ENCODE measurements at places on chromosomes 7 and 10. TPM values are rescaled to one million over a fixed set of nuclear protein-coding genes. Genes with fewer than 3 reads are reported as not detected.

GRCh38 chr10:110151467-110151866 lies 55.9 kb upstream of the MXI1 start:
- no peak for DNase-seq
- peaks cover 68% of the 10 kb centered on the region for H3K27me3 ChIP-seq
- H3K4me3 ChIP-seq, result no peak overlapping the region

DNA sequence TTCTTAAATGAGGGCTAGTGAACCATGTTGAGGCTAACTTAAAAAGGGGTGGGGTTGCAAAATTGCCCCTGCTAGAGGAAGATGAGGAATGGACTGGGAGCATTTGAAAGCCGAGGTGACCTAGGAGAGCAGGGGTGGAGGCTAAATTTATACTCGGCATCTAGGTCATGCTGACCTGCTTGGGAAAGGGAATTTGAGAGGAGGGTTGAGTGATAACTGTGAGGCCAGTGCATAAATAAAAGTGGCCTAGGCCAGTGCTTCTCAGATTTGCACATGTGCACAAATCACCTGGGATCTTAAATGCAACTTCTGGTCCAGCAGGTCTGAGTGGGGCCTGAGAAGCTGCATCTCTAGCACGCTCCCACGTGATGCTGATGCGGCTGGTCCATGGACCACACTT lies 70.4 kb downstream of the CDK1 start:
- no peaks in the 10 kb centered on the region for H3K36me3 ChIP-seq
- no peak overlapping the region for H3K4me3 ChIP-seq
- H3K4me1 ChIP-seq, result no peaks in the 10 kb centered on the region
- no peak overlapping the region for H3K27ac ChIP-seq

DNA sequence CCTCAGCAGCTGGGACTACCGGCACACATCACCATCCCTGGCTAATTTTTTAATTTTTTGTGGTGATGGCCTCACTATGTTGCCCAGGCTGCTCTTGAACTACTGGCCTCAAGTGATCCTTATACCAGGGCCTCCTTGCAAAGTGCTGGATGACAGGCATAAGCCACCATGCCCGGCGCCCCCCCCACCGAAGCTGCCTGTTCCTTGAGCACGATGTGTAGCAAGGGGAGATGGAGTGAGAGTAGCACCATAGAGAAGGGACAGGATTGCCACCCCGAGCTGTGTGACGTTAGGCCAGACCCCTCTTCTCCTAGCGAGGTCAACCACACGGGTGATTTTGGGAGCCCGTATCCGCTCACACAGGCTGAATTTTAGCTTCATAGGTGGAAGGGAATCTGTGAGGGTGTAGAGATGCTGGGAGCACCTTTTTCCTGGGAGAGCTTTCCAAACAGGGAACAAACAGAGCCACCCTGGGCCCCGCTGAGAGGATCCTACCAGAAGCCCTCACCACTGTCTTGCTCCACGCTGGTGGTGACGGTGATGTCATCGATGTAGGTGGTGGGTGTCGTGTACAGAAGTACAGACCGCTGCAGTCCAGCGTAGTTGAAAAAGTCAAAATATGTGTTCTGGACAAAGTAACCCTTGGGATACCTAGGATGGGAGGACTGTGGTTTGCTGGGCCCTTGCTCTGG lies 3.0 kb downstream of the GUSB start:
- H3K36me3 ChIP-seq, result peaks cover 22% of the 10 kb centered on the region
- no peaks in the 10 kb centered on the region for H3K27me3 ChIP-seq
- H3K4me3 ChIP-seq, result no peak overlapping the region
- peak overlapping the region; percentile 25 for H3K27ac ChIP-seq
- H3K4me1 ChIP-seq, result peaks cover 15% of the 10 kb centered on the region
- no peak for DNase-seq

Gene ACSL5
- 57.8 TPM for total RNA-seq

- H3K27me3 ChIP-seq, result peaks cover 13% of the 10 kb centered on the region
- H3K36me3 ChIP-seq, result no peaks in the 10 kb centered on the region
- H3K4me3 ChIP-seq, result no peak overlapping the region
- peaks cover 4% of the 10 kb centered on the region for H3K4me1 ChIP-seq
- DNase-seq, result no peak
Observed at GRCh38 chr10:110405380-110405779, 92.3 kb upstream of the DUSP5 start.

Gene ATRNL1
- total RNA-seq, result 0.12 TPM

- H3K4me1 ChIP-seq, result peaks cover 8% of the 10 kb centered on the region
- DNase-seq, result no peak
- no peaks in the 10 kb centered on the region for H3K36me3 ChIP-seq
- no peak overlapping the region for H3K27ac ChIP-seq
- H3K27me3 ChIP-seq, result peaks cover 30% of the 10 kb centered on the region
Observed at GRCh38 chr10:59360605-59361405, 1.5 kb downstream of the FAM13C start.

DNA sequence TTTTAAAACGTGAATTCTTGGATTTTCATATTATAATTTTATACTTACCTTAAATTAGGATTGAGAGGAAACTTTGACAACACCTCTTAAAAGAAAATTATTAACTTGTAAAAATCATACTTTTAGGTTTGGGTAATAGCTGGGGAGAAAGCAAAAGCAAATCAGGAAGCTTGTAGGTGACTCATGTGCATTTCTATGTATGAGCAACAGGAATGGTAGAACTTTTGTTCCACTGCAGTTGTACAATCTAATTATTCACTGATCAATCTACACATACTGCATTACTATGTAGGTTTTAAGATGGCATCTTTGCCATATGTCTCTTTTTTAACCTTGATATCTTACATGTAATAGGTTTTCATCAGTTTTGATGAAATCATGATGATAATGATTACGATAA lies 223.2 kb downstream of the PRKG1 start:
- H3K27me3 ChIP-seq, result no peaks in the 10 kb centered on the region
- no peak overlapping the region for H3K4me3 ChIP-seq
- no peaks in the 10 kb centered on the region for H3K4me1 ChIP-seq
- no peaks in the 10 kb centered on the region for H3K36me3 ChIP-seq
- H3K27ac ChIP-seq, result no peak overlapping the region
- no peak for DNase-seq

- peaks cover 10% of the 10 kb centered on the region for H3K27me3 ChIP-seq
- no peak for DNase-seq
Observed at GRCh38 chr7:106345421-106346166, 60.8 kb upstream of the NAMPT start.

DNA sequence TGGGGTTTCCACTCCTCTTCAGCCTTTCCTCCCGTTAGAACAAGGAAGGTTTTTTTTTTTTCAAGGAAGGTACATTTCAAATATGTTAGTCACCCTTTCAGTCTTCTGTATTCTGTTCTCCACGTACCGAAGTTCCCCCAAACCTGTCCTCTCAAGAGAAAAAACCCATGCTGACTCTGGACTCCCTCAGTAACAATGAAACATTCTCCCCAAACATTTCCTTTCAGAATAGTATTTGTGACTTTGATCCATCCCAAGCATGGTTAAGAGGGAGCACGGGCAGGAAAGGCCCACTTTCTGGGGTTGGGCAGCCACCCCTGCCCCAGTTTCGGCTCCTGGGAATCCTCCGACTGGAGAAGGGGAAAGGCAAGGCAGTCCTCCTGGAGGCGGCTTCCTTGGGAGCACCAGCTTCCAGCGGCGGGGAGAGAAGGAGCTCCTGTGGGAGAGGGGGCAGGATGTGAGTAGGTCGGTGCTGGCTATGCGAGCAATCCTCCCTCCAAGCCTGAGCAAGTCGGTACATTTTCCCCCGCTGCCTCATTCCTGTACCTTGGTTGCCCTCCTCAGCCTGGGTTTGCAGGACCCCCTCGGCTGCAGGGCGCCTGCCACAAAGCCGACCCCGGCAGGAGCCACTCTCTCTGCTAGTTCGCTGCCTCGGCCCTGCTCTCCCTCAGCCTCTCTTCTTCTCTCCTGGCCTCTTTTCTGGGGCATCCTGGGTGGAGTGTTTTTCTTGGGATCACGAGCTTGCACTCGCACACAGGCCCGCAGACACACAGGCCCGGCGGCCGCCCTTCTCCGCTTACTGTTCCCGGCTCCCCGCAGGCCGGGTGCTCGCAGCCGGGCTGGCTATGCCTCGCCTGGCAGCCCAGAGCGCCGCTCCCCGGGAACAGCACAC lies 2.1 kb upstream of the HOXA1 start:
- DNase-seq, result no peak
- peaks cover 17% of the 10 kb centered on the region for H3K36me3 ChIP-seq
- peaks cover 29% of the 10 kb centered on the region for H3K4me1 ChIP-seq
- H3K27ac ChIP-seq, result no peak overlapping the region

Gene SPOCK2
- total RNA-seq, result 423 TPM

Gene HECW1
- not detected for total RNA-seq

DNA sequence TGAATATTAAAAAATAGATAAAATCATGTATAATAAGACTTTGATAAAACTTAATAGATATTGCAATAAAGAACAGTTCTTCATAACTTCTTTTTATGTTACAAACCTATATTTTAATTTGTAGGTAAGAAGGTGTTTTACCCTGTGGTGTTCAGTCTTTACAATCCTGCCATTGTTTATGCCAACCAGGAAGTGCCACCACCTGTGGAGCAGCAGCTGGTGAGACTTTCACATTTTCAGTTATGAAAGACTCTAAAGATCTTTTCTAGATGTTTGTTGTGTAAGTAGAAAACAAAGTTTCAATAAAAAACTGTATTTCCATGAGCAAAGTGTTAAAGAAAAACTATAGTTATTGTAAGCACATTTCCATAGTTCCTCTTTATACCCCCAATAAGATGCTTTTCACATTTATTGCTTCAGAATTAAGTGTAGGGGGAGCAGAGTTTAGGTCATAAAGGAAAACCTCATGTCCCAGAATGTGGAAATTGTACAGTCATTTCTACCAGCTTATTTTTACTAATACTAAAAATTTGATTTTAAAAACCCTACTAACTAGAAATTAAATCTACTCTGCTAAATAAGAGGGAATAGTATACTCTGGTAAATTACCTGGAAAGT lies 28.7 kb downstream of the CSGALNACT2 start:
- no peak overlapping the region for H3K4me3 ChIP-seq
- peaks cover 28% of the 10 kb centered on the region for H3K4me1 ChIP-seq
- no peak overlapping the region for H3K27ac ChIP-seq
- DNase-seq, result no peak

Gene ZNF316
- total RNA-seq, result 31.5 TPM

Gene TRPV5
- total RNA-seq, result not detected

Gene PRSS37
- total RNA-seq, result not detected

DNA sequence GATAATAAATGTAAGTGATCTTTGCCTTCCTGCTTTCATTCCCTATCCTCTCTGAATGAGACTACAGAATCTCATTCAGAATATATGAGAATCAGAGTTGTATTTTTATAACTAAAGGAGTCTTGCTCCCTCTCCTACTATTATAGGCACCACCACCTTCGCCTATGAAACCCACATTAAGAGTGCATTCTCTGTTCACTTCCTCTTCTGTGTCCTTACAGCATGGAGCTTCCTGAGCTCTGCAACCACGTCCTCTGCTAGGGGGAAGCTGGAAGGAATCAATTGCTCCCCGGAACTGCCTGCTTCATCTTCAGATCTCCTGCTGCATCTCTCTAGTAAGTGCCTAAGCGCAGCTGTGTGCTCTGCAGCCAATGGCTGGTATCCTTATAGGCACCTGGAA lies 820.7 kb downstream of the GRID1 start:
- no peak overlapping the region for H3K4me3 ChIP-seq
- H3K36me3 ChIP-seq, result no peaks in the 10 kb centered on the region
- no peak overlapping the region for H3K27ac ChIP-seq
- no peak for DNase-seq

GRCh38 chr7:109898-110556 lies 82.3 kb upstream of the FAM20C start:
- H3K27me3 ChIP-seq, result peaks cover 34% of the 10 kb centered on the region
- H3K4me1 ChIP-seq, result no peaks in the 10 kb centered on the region
- H3K4me3 ChIP-seq, result no peak overlapping the region
- H3K36me3 ChIP-seq, result no peaks in the 10 kb centered on the region
- H3K27ac ChIP-seq, result no peak overlapping the region

Gene OIT3
- not detected for total RNA-seq

GRCh38 chr10:21293518-21294356 lies 231.7 kb downstream of the SKIDA1 start:
- no peak overlapping the region for H3K27ac ChIP-seq
- H3K36me3 ChIP-seq, result no peaks in the 10 kb centered on the region
- DNase-seq, result no peak
- no peaks in the 10 kb centered on the region for H3K4me1 ChIP-seq

DNA sequence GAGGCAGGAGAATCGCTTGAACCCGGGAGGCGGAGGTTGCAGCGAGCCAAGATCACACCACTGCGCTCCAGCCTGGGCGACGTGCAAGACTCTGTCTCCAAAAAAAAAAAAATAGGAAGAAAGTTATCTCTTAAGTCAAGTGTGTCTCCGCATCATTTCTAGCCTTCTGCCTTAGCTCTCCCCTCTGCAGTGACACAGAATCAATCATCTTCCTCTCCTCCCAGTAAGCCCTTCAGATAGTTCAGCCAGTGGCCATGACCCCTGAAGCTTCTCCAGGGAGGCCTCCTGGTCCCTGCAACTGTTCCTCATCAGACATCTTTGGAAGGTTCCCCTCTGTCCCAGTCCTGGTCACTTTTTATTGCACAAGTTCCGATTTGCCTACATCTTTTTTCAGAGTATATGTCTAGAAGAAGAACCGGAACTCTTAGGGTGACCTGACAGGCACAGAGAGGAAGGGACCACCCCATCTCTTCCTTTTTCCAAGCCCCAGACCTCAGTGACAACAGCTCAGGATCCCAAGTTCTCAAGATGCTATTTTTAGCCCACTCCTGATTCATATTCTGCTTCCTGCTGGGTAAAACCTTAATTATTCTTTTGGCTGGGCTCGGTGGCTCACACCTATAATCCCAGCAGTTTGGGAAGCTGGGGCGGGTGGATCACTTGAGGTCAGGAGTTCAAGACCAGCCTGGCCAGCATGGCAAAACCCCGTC lies 6.6 kb upstream of the RHBDD2 start:
- no peak for DNase-seq
- H3K27ac ChIP-seq, result no peak overlapping the region
- no peak overlapping the region for H3K4me3 ChIP-seq
- no peaks in the 10 kb centered on the region for H3K27me3 ChIP-seq
- H3K36me3 ChIP-seq, result no peaks in the 10 kb centered on the region

Gene SPDYE3
- not detected for total RNA-seq

DNA sequence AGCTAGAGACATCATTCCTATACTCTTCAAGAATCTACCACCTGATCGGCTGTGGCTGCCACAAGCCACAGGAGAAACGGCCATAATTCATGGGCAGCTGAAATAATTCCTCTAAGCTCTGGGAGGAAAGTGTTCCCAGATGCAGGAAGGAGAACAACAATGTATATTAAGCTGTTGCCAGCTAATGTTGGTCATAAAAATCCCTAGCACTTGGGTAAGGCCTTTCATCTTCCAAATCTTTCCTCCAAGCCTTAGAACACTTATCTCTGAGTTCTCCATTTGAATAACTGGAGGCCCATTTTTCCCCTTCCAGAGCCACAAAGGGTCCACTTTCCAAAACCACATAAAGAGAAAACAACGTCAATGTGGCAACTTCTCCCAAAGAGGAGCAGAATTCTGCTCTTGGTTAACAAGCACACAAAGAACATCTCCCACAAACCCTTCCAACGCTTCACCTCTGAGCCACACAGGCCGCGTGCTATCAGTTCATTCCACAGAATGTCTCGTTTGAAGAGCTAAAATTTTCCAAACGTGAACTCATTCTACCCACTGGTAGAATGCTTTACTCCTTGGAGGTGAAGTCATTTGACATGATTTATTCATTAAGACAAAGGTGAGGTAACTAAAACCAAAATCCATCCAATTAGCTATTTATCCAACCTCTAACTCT lies 11.2 kb downstream of the KCNMA1 start:
- no peaks in the 10 kb centered on the region for H3K36me3 ChIP-seq
- DNase-seq, result no peak

GRCh38 chr7:70405241-70405640 lies 726.7 kb upstream of the GALNT17 start:
- peaks cover under 1% of the 10 kb centered on the region for H3K27me3 ChIP-seq
- H3K4me3 ChIP-seq, result no peak overlapping the region
- no peak for DNase-seq
- no peaks in the 10 kb centered on the region for H3K36me3 ChIP-seq
- no peaks in the 10 kb centered on the region for H3K4me1 ChIP-seq
